ENCODE measurements at places on chromosomes 1 and 21.

DNA sequence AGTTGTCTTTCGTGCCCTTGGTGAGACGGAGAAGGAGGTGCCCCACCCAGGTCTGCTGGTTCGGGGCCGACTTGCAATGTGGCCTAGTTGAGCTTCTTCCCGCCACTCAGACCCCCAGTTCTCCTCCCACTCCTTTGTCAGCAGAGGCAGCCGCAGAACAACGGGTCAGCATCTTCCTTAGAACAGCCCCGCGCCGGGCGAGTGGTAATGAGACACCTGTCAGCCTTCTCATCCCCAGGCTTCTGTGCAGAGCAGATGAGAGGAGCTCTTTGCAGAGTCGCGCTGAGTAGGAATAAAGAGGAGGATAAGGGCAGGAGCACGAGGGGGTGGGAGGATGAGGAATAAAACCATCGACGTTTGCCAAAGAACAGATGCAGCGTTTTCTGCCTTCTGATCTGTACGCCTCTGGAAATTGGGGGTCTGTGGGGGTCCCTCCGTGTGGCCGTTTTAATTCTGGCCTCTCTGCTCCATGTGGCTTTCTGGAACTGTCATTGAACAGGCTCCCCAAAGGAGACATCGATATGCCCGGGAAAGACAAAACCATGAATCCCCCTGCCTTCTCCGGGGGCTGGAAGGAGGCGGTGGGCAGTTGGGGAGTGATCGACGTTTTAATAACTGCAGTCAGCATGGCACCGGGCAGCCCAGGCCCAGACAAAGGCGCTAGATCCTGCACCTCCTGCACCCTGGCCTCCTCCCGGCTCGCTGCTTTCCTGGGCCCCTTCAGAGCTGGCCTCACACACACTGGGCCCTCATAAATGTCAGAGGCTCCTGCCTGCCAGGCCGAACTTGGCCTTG is 27.5 kb upstream of the IGSF21 start:
- DNase-seq, result no peak

GRCh38 chr1:202716654-202717053 is 6.4 kb upstream of the SYT2 start:
- DNase-seq, result no peak

GRCh38 chr1:229694053-229694693 is 68.1 kb downstream of the URB2 start:
- DNase-seq, result no peak

GRCh38 chr21:10464975-10465374 is 56.4 kb upstream of the TPTE start:
- DNase-seq, result no peak

DNA sequence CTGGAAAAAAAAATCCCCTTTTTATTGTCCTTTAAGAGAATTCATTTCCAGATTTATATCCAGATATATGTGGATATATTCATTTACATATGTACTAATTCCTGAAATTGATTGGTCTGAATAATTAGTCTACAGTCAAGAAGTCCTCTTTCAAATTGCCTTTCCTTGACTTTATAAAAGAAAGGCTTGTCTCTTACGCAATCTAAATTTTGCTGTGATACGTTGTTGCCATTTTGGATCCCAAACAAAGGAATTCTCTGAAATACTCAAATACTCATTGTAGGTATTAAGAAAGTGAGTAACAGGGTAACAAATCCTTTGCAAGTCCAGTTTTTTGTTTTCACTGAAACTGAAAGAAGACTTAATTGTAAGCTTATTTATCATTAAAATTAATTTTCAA is 136.9 kb upstream of the KIAA1614 start:
- no peak for DNase-seq

DNA sequence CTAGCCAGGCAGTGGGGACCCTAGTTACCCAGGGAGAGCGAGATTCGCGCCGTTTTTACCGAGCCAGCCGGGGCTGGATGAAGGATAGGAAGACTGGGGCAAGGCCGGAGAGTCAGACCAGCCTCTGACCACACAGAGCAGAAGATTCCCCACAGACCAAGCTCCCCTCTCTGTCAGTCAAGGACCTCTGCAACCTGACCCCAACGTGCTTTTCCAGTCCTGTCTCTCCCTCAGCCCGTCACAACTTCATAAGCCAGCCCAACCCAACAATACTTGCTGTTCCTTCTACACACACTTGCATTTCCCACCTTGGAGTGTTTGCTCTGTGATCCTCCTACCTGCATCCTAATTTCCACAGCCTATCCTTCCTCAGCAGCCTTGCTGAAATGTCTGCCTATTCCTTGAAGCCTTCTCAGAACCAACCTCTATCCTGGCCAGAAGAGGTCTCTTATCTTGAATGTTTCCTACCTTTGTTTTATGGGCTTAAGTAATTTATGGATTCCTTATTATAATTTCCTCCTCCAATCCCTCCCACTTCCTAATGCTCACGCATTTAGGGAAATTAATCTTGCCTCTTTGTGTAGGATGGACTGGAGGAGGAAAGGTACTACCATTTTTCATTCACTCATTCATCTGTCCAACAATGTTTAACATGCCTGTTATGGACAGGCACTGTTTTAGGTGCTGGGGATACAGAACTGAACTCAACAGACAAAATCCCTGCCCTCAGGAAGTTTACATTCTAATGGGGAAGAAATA is at the start of gene GSTM3:
Gene GSTM3, minus strand, starts transcription at position 424 of the 759 bp plus-strand sequence. CDS start 751 bp downstream, outside the sequence.
- DNase-seq, result no peak

GRCh38 chr1:214027498-214027897 is 39.7 kb downstream of the PROX1 start:
- no peak for DNase-seq

- DNase-seq, result no peak
Observed at GRCh38 chr1:109890115-109890953, 20.3 kb upstream of the CSF1 start.

DNA sequence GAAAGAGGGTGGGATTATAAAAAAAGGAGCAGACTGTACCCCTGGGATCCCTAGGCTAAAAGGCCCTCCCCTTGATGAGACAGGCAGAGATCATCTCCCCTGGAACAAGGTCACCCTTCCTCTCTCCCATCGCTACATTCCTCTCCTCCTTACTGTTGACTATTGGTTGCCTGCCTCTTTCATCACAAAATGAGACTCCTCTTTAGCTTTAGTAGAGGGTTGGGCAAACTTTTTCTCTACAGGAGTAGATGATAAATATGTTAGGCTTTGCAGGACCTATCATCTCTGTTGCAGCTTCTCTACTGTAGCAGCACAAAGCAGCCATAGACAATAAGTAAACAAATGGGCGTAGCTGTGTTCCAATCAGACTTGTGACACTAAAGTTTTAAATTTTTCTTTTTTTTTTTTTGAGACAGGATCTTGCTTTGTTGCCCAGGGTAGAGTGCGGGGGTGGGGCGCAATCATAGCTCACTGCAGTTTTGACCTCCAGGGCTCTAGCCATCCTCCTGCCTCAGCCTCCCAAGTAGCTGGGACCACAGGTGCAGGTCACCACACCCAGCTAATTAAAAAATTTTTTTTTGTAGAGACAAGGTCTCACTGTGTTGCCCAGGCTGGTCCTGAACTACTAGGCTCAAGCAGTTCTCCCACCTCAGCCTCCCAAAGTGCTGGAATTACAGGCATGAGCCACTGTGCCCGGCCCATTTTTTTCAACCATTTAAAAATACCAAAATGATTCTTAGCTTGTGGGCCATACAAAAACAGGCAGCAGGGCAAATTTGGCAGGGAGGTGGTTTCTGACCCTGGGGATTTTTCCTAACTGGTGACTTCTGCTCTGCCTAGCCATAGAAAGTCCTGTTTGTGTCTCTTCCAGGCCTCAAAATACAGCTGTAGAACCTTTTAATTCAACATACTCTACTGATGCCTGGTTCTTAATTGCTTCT is 15.1 kb downstream of the MCL1 start:
- DNase-seq, result no peak

GRCh38 chr1:8540261-8540941 is 222.5 kb downstream of the SLC45A1 start:
- no peak for DNase-seq

GRCh38 chr1:53894644-53895043 is 657 bp downstream of the DIO1 start:
- DNase-seq, result no peak

GRCh38 chr1:240219104-240219503 is 127.4 kb downstream of the FMN2 start:
- no peak for DNase-seq

- no peak for DNase-seq
Observed at GRCh38 chr1:14738647-14739046, 140.2 kb downstream of the KAZN start.

DNA sequence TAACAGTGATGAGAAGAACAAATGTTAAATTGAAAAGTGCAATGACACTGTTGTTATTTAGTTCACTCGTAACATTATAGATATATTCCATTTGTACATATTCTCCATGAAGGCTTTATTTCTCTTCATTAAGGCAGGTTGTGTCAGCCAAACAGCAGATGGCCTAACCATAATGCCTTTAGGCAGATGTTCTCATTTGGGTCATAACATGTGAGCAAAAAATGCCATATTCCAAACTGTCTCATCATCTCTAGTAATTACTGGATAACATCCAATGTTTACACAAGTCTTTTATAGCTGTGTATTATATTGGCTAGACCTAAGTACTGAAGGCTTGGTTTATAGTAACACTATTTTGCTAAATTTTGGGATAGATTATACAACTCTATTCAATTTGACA is 87.2 kb upstream of the CHODL start:
- DNase-seq, result no peak

DNA sequence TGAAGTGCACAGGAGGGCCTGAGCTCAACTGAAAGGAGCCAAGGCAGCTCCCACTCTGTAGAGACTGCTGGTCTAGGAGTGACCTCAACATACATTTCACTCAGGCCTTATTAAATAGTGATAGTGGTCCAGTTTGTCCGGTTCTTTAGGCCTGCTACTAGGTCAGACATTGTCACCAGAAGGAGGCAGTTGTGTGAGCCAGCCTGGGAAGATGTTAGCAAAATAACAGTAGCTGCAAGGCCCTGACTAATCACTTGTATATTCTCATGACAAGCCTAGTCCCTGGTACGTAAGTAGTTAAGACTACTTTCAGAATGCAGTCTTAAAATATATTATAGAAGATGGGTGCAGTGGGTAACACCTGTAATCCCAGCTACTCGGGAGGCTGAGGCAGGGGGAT is 264.0 kb upstream of the CAMK1G start:
- no peak for DNase-seq

DNA sequence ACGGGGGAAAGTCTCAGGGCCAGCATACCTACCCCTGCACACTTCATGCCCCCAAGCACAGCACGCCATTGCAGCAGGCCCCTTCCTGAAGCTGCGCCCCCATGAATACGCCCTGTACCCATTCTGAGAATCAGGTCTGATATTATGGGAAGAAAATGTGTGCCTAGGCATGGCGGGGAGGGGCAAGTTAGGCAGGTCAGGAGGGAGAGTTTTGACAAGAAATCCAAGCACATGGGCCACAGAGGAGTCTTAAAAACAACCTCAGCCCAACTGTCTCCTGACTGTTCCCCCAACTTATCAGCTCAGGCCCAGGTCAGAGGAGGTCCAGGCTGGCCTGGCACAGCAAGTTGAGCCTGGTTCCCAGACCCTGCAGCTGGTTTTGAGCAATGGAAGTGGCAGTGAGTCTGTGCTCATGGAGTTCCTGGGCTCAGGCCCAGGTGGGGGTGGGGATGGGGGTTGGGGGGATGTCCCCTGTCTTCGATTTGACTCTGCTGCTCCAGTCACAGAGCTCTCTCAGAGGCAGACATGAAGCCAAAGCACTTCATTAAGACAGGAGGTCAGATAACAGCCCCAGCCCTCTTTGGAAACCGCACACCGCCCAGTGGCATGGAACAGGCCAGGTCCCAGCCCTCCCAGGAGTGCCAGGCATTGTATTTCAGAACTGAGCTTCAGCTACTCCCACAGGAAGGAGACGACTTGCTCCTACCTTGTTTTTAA is 20.6 kb upstream of the BCAR3 start:
- no peak for DNase-seq

GRCh38 chr1:52723260-52723659 is 3.0 kb upstream of the ZYG11B start:
- no peak for DNase-seq

DNA sequence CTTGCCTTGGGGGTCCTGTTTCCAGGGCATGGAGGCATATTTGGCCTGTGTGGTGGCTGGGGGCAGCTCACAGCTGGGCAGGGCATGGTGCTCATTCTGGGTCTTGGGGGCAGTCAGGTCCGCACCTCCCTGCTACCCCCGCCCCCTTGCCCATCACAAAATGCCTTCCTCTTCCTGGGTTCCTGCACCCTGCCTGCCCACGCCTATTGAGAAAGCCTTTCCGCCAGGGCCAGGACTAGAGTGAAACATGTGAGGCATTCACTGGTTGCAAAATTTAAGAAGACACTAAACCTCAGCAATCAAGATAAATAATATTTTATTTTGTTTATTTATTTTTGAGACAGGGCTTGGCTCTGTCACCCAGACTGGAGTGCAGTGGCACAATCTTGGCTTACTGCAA is 19.7 kb downstream of the PTAFR start:
- no peak for DNase-seq

- DNase-seq, result no peak
Observed at GRCh38 chr1:226095286-226095685, 32.8 kb downstream of the H3-3A start.

GRCh38 chr21:35099310-35099709 is 50.2 kb upstream of the RUNX1 start:
- DNase-seq, result no peak

GRCh38 chr1:43666608-43667007 is 16.7 kb downstream of the KDM4A start:
- DNase-seq, result no peak

DNA sequence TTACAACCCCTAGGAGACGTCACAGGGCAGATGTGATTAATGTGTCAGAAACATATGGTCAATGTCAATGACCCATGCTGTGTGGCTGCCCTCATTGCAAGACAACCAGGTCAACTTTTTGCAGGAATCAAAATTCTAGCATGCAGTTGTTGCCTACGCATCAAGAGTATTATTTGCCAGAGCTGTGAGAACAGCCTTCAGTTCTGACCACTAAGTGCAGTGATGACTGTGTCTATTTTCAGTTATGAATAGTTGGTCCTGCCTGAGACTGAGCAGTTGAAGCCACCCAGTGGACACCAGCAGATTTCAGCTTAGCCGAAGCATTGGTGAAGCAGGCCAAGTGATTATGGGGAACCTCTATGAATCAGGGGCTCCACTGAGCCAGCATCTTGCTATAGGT is 47.3 kb downstream of the LYPLAL1 start:
- no peak for DNase-seq

DNA sequence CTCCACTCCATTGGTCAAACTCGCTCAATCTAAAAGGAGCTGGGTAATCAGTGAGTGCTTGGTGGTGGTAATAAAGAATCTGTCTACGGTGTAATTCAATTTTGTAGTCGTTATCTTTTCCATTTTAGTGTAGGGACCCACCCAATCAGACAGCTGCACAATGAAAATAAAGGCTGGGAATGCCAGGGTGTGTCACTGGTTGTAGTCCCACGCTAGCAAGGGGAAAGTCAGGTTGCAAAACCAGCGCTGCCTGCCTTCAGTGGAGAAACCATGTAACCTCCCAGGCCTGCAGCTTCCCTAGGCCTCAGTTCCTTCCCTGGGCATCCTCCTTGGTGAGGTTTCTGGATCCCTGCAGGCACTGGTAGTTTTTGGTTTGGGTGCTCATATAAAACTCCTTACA is 49.4 kb upstream of the PPP2R5A start:
- DNase-seq, result no peak

DNA sequence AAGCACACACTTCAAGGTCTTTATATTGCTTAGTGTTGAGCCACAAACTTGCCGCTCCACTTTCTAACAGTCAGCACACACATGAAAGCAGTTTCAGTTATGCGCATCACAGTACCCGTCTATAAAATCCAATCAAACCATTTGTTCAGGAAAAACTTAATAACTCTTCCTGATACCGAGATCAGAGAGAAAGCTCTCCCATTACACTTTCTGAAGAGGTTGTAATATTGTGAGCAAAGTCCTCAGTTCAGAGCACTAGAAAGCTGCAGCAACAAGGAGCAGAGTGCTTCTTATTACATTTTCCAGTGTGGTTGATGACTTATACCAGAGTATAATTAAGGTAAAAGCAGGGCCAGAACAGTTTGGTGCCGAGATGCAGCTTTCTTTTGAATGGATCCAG is 102.8 kb upstream of the F3 start:
- DNase-seq, result no peak

All from activated CD4-positive, CD25-positive, alpha-beta regulatory T cell (primary cell).